ENCODE measurements at places on chromosomes 12 and 14. TPM values are rescaled to one million over a fixed set of nuclear protein-coding genes. Genes with fewer than 3 reads are reported as not detected.

The PDE3A gene
- 0.81 TPM for total RNA-seq

The LHX5 gene
- total RNA-seq: not detected

The AKAP6 gene
- 1.6 TPM for total RNA-seq

The PRPH gene
- under 0.01 TPM for total RNA-seq

The GPR132 gene
- 13.5 TPM for total RNA-seq

All from hematopoietic multipotent progenitor cell (in vitro differentiated cells).